Stimulated activated CD8-positive, alpha-beta memory T cell treated with anti-CD3 and anti-CD28 coated beads, Interleukin-2, amount 100 ng/mL, for 48 hours (primary cell): ENCODE measurements at places on chromosomes 4 and X.

DNA sequence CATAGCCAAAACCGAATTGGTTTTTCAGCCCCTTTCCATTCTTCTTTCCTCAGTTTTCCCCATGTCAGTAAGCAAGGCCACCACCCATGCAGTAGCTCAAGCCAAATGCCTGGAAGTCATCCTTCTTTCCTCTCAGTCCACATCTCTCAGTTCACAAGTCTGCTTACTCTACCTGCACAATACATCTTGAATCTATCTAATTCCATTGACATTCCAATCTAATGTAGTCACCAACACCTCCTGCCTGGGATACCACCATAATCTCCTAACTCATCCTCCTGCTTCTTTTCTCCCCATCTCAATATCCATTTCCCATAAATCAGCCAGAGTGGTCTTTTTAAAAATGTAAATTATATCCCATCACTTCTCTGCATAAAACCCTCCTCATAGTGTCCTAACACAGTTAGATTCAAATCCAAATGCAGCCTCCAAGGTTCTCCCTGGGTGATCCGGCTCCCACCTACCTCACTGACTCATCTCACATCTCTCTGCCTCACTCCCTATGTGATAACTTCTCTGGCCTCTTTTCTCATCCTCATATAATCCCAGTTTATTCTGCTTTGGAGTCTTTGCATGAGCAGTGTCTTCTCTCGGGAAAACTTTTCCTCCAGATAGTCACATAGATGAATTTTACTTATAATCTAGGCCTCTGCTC, 26.9 kb downstream of the KCNIP4 start:
- no peak for DNase-seq

DNA sequence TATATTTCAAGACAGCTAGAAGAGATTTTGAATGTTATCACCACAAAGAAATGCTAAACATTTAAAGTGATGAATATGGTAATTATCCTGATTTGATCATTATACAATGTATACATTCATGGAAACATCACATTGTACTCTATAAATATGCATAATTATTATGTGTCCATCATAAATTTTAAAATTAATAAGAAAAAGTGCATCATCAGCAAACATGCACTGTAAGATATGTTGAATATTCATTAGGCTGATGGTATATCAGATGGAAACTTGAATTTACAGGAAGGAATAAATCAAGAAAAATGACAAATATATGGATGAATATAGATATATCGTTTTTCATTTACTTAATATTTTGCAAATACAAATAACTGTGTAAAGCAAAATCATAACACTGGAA, 812.1 kb upstream of the INTU start:
- DNase-seq: no peak

DNA sequence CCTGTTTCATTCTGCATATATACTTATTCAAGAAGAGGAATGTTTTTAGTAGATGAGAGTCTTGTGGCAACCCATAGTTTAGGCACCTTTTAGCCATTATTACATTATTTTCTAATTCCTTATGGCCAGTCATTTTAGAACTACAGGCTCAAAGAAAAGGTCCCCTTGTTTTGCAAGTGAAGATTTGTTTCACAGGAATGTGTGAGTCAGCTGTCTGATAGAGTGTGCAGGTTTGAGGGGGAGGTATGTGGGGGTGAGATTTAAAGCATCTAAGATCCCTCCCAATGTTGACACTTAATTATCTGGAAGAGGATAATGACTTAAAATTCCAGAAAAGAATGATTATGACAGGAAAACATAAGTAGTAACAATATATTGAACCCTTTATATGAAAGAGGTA, 495.6 kb downstream of the KCNIP4 start:
- DNase-seq: no peak

- no peak for DNase-seq
These were observed 755.8 kb downstream of the RPA4 start for GRCh38 chrX:97639526-97639925.

GRCh38 chrX:54551801-54552200, 21.8 kb downstream of the GNL3L start:
- no peak for DNase-seq

DNA sequence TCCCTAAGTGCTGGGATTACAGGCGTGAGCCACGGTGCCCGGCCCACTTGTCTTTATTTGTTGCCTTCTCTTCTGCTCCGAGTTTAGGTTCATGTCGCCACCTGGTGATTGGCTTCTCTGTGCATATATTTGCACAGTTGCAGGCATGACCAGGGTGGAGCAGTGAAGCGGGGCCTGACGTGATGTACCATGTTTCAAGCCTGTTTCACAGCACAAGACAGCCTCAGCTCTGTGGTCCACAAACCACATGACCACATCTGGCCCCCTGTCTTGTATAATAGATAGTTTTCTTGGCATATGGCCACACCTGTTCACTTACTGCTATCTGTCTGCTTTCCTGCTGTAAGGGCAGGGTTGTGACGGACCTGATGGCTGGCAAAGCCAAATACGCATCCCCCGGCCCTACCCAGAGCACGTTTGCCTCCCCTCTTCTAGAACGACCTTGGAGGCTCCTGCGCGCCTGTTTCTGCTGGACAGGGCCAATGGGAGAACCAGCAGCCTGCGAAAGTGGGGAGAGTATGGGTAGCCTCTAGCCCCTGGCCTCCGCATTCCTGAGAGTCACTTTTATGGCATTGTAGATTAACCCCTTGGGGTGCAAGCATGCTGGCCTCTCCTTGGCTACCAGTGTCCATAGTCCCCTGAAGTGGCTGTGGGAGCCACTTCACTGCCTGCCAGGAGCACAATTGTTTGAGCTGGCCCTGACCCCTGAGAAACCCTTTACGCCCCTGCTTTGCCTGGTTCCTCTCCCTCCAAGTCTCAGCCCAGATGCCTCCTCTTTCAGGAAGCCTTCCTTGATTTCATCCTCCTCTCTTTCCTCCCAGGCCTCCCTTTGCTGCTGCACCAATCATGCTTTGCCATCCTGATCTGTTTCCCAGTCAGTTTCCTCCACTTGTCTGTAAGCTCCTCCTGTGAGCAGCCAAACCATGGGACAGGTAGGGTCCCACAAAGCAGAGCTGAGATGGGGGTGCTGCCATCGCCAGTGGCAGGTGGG, 6.0 kb upstream of the SH3TC1 start:
- no peak for DNase-seq

- DNase-seq: no peak
These were observed 79.2 kb downstream of the RTL5 start for GRCh38 chrX:72052415-72053090.

GRCh38 chrX:45852884-45853283, 652.2 kb upstream of the DIPK2B start:
- no peak for DNase-seq

GRCh38 chr4:70874268-70875156, 27.7 kb upstream of the MOB1B start:
- DNase-seq: no peak

- no peak for DNase-seq
These were observed 77.6 kb downstream of the FBXL5 start for GRCh38 chr4:15577508-15577907.

DNA sequence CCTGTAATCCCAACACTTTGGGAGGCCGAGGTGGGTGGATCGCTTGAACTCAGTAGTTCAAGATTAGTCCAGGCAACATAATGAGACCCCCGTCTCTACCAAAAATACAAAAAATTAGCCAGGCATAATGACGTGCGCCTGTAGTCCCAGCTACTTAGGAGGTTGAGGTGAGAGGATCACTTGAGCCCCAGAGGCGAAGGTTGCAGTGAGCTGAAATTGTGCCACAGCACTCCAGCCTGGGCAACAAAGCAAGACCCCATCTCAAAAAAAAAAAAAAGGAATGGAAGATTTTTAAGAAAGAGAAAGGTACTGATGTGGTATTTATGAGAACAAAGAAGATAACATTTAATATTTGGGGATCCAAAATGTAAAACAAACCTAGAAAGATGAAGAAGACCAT, 27.0 kb upstream of the NMU start:
- DNase-seq: no peak

- no peak for DNase-seq
These were observed 3.3 kb downstream of the SHROOM2 start for GRCh38 chrX:9789555-9789954.

- no peak for DNase-seq
These were observed 22.1 kb downstream of the SH3RF1 start for GRCh38 chr4:169248645-169249044.

- no peak for DNase-seq
These were observed 3.0 kb upstream of the CITED1 start for GRCh38 chrX:72308566-72309296.

- DNase-seq: no peak
These were observed 961.8 kb upstream of the TENM3 start for GRCh38 chr4:181281451-181281850.
